ENCODE measurements at places on chromosomes 3 and 15. TPM values are rescaled to one million over a fixed set of nuclear protein-coding genes. Genes with fewer than 3 reads are reported as not detected.

Gene ARGFX
- total RNA-seq = not detected

Gene LRRC31
- not detected for total RNA-seq

Gene ST8SIA2
- total RNA-seq = 13.6 TPM

Gene ANKUB1
- not detected for total RNA-seq

Gene GABRB3
- 8.8 TPM for total RNA-seq

Gene CHRM5
- not detected for total RNA-seq

Gene TLNRD1
- total RNA-seq = 27.3 TPM

Gene IL5RA
- total RNA-seq = not detected

Gene GOLGA6D
- total RNA-seq = not detected

Gene PYGO1
- 9.3 TPM for total RNA-seq

Gene FMN1
- 2.2 TPM for total RNA-seq

Gene ATRIP
- 8.3 TPM for total RNA-seq

Gene MESP2
- not detected for total RNA-seq

Gene SOX2
- 584 TPM for total RNA-seq

Measured in neural progenitor cell (in vitro differentiated cells).